ENCODE measurements at places on chromosomes 5 and 9. TPM values are rescaled to one million over a fixed set of nuclear protein-coding genes. Genes with fewer than 3 reads are reported as not detected.

The WHRN gene
- total RNA-seq: 10.2 TPM

- DNase-seq: no peak
These were observed 15.5 kb downstream of the IFT74 start for GRCh38 chr9:26971721-26972120.

- no peak for DNase-seq
These were observed 14.5 kb downstream of the CDKN2AIPNL start for GRCh38 chr5:134397196-134397595.

DNA sequence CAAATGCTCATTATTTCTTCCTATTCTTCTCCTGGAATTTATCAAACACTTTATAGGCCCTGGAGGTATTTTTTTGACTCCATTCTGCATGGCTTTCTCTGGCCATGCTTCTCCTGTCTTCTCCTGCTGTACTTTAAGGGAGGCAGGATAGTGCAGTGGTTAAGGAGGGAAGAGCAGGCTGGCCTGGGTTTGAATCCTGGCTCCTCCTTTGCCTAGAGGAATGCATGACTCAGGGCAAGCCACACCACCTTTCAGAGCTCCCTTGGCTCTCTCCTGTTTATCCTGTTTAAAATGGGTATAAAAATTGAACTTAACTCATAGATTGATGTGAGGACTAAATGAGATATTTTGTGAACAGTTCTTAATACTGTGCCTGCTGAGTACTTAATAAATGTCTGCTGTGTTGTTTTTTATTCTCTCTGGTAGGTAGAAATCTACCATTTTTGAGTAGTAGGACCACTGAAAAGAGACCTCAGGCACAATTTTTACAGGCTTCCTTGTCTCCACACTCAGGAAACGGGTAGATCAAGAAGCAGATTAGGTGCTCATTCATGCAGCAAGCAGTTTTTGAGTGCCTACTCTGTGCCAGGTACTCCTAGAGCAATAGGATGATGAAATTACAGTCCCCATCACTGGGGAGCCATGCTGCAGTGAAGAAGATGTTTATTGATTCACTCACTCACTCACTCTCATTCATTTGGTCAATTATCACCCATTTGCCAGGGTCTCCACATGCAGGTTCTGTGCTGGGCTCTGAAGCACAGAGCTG lies 32.7 kb upstream of the ARAP3 start:
- DNase-seq: no peak

DNA sequence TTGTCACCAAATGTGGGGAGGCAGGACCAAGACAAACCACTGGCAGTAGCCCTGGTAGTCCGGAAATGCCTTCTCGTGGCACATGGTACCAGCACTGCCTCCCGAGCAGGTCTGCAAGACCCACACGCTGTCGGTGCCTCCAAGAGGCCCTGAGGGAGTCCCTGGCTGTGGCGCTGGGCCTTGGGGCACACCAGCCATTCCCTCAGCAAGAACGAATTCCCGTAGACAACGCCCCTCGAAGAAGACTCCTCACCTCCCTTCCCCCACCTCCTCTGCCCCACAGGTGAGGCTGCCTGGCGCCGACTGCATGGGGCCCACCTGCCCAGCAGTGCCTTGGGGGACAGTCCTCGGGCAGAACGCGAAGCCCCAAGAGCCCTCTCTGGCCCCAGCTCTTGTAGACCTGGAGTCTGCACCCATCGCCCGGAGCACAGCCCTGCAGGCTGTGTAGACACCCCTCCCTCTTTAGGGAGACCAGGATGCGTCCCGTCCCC lies 56.0 kb downstream of the EXD3 start:
- DNase-seq: no peak

GRCh38 chr9:77843076-77843870 lies 188.3 kb downstream of the GNAQ start:
- DNase-seq: no peak
